Glomerular endothelial cell (primary cell): ENCODE measurements at places on chromosomes 3 and 15. TPM values are rescaled to one million over a fixed set of nuclear protein-coding genes. Genes with fewer than 3 reads are reported as not detected.

GRCh38 chr3:134680796-134681521, 30.1 kb upstream of the KY start:
- DNase-seq: no peak

GRCh38 chr3:104396974-104397669, 969.6 kb upstream of the ALCAM start:
- no peak for DNase-seq

DNA sequence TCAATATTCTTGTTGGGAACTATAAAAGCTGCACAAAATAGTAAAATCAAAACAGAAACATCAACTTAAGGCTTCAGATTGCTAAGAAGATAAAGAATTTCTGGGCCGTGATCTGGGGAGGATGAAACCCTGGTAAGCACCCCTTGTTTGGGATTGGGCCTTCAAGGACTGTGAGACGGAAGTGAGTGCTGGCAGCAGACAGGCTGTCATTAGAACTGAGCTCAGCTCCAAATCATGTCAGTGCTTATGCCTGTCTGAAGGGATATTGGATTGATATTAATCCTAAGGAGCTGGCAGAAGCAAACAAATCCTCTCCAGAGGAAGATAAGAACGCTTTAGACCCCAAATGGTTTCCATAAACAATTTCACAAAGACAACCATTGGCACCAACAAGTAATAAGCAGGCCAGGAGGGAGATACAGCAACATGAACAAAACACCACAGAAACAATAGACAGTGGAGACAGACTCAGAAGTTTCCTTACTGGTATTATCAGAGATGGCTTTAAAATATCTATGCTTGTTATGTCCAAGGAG, 72.6 kb upstream of the CTXND1 start:
- DNase-seq: no peak

Gene ITIH4
- 0.29 TPM in 1 of 2 replicates, not detected in the other for total RNA-seq

- no peak for DNase-seq
Observed at GRCh38 chr15:72967811-72968530, 84.3 kb upstream of the NEO1 start.

Gene CFAP100
- total RNA-seq: not detected in 2 replicates

Gene TTLL13
- total RNA-seq: not detected in 2 replicates

Gene NEK10
- 3.4 and 8.5 TPM in 2 replicates for total RNA-seq

Gene LRRC3B
- not detected in 2 replicates for total RNA-seq

Gene KLHL6
- 9.5 and 13.0 TPM in 2 replicates for total RNA-seq

GRCh38 chr3:134423153-134423552, 48.9 kb upstream of the AMOTL2 start:
- no peak for DNase-seq

DNA sequence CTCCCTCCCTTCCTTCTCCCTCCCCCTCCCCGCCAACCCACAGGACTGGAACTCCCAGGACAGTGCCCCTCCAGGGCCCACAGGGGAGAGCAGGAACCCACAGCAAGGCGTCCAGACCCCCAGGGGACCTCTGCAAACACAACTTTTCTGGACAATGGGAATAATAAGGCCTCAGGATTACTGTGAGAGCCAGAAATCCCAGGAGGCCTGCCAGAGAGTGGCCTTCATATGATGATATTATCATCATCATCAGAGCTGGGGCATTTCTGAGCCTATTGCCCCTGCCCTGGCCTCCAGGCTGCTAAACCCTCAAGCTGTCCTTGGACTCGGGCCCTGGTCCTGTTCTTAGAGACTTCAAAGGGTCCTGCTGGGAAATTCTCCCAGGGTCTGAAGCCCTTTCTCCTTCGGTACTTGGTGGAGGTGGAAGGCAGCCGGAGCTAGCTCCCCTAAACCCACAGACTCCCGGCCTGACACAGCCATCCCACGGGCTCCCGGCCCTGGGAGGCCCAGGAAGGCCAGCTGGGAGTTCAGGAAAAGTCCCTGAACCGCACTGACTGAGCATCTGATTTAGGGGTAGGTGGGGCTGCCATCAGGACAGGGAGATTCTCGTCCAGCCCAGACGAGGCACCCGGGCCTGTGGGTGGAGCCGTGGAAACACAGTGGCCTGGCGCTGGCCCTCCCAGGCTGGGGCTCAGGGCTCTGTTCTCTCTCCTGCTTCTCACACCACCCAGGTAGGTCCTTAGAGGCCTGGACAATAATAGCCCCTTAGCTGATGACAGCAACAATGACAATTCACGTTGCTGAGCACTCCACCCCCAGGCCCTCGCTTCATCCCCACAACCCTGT, 4.9 kb downstream of the CALML4 start:
- DNase-seq: no peak

- DNase-seq: no peak
Observed at GRCh38 chr15:64144192-64144564, 7.4 kb upstream of the SNX22 start.

GRCh38 chr15:78065284-78065872, 12.1 kb downstream of the TBC1D2B start:
- DNase-seq: no peak

DNA sequence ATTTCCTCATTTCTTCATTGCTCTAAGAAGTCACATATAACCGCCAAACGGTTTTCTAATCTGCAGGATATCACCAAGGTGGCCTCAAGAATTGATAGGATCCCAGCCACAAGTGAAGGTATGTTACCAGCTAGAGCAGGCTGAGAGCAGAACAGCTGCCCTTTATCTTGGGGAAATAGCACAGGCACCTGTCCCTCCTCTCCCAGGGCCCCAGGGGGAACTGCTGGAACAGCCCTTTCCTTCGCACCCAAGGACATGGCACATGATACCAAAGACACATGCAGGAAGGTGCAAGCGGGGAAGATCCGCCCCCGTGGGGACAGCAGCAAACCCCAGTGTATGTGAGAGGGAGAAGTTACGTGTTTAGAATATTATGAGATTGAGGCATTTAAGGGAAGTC, 35.3 kb downstream of the HOMER2 start:
- DNase-seq: no peak

- DNase-seq: no peak
Observed at GRCh38 chr15:53351373-53351772, 408.1 kb downstream of the WDR72 start.

- DNase-seq: no peak
Observed at GRCh38 chr3:58029842-58030584, 21.8 kb downstream of the FLNB start.

GRCh38 chr15:77860071-77860691, 217.3 kb downstream of the TBC1D2B start:
- no peak for DNase-seq

Gene SST
- not detected in 2 replicates for total RNA-seq

- no peak for DNase-seq
Observed at GRCh38 chr3:16838561-16838960, 46.2 kb upstream of the PLCL2 start.

Gene CYP11A1
- total RNA-seq: not detected in 2 replicates

DNA sequence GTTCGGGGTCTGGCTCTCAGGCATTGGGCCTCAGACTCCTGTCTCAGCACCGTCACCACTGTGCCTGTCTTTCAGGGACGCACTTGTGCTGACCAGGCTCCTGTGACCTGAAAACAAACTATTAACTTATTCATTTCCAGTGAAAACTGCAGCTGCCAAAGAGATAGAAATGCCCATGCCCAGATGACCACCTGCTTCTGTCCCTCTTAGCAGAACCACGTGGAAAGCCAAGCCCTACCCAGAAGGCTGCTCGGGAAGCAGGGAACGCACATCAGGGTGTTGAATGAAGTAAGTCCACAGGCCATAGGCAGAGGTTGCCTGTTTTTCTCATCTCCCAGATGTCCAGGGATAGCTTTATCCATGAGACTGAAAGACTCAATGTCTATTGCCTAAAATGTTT, 219.3 kb downstream of the EBLN2 start:
- no peak for DNase-seq

GRCh38 chr3:27216955-27217552, 152.1 kb downstream of the NEK10 start:
- no peak for DNase-seq

Gene RTP4
- total RNA-seq: 0.78 and 4.6 TPM in 2 replicates

GRCh38 chr15:56749982-56750381, 16.7 kb upstream of the ZNF280D start:
- no peak for DNase-seq

Gene TRIM71
- total RNA-seq: 0.05 TPM in 1 of 2 replicates, not detected in the other

- DNase-seq: no peak
Observed at GRCh38 chr3:98359993-98360675, 6.5 kb downstream of the OR5K4 start.
